ENCODE measurements at places on chromosomes 16 and 17.

GRCh38 chr17:49935526-49936210 is 33.3 kb upstream of the DLX4 start:
- no peak for DNase-seq

GRCh38 chr16:80680046-80680445 is 124.4 kb downstream of the CDYL2 start:
- DNase-seq = no peak

DNA sequence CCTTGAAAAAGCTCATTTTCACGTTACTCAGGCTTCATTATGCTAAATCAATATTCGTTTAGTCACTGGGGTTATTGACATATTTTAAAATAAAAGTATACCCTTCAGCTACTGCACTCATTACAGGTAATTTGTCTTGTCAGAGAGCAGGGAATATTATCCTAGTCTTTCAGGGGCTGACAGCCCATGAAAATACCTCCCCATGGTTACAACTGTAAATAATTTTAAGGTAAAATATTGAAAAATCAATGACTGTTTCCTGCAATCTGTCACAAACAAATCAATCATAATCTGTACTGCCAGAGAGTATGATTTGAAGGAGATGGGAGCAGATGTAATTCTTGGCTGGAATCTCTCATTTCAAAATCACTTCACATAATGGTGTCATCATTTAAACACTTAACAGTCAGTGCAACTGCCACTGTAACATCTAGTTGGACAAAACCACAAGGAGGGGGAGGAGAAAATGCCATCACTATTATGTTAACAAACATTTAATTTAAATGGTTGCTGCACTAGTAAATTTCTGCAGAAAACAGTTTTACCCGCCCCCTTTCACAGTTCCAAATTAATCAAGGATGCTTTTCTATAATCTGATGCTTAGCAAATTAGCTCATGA is 9.3 kb upstream of the IRX5 start:
- DNase-seq = peak; percentile 46

DNA sequence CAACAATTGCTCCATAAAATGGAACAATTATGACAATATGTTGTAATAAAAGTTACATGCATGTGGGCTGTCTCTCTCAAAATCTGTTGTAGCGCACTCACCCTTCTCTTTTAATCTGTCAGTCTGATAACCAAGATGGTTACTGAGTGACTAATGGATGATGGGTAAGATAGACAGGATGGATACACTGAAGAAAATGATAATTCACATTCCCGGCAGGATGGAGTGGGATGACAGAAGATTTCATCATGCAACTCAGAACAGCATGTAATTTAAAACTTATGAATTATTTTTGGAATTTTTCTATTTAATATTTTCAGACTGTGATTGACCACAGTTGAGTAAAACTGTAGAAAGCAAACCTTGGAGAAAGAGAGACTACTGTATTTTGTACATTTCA is 30.5 kb downstream of the CDH13 start:
- DNase-seq = peak; percentile 68

GRCh38 chr16:7316281-7316888 is 16.3 kb upstream of the RBFOX1 start:
- DNase-seq = no peak

DNA sequence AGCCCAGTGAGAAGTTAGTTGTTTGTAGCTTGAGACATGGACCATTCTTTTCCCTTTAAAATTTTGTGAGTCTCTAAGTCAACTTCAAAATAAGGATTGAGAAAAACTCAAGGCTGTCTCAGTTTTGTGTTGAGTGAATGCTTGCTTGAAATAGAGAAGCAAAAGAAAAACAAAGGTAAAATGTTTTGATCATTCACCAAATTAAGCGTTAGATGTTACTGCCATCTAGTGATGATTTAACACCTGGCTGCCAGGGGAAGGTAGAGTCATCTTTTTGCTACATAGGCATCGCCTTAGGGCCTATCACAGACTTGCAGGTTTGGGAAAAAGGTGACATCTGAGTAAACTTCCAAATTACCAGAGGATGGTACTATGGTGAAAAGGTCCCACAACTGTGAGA is 74.4 kb downstream of the PCTP start:
- no peak for DNase-seq

- no peak for DNase-seq
Observed at GRCh38 chr16:88628512-88628974, 9.8 kb upstream of the IL17C start.

- DNase-seq = no peak
Observed at GRCh38 chr17:80491478-80492342, 15.3 kb upstream of the NPTX1 start.

DNA sequence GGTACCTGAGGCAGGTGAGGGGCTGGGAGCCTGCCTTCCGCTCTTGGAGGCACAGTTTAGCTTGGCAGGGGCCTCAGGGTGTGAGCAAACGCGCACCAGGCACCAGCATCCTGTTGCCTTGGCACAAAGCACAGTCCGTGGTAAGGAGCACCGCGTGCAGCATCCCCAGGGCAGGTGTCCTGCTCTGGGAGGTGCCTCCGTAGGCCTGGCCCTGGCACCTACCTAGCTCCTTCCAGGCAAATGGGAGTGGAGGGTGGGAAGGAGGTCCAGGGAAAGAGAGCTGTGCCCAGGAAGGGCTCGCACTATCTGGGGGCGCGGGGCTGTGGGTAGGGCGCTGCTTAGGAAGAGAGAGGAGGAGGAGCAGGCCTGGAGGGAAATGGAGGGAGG is 3.1 kb upstream of the GSE1 start:
- DNase-seq = no peak

GRCh38 chr17:46950342-46950996 is 27.5 kb downstream of the GOSR2 start:
- DNase-seq = no peak

DNA sequence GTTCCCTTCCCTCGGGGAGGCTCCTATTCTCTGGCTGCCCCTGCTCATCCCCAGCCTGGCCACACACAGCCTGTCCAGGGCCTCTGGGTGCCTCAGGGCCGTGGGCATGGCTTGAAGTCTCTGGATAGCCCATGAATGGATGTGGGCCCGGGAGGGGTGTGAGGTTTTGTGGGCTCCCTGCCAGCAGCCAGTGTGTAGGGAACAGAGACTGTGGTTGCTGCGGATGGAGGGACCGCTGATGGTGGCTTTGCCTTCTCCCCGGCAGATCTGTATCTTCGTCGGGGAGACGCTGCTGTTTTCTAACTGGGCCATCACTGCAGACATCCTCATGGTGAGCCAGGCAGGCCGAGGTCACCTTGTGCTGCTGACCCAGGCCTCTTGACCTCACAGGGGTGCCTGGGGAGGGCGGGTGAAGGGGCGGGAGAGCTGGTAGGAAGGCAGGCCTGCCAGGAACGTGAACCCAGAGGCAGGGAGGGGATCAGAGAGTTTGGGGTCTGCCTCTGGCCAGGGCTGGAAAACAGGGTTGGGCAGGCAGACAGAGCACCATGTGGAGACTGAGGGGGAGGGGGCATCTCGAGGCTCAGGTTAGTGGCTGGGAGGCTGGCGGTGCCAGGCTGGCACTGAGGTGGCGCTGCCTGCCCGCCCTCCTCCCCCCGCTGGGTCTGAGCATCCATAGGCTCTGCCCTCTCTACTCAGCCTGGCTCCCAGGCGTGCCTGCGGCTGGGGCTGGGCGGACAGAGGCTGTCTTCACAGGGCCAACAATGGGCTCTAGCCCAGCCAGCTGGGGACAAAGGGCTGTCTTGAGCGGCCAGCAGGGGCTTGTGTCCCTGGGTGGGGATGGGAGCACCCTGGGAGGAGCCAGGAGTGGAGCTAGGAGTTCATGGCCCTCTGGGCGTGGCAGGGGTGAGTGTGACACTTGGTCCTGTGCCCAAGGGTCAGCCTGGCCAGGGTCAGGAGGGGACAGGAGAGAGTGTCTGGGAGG is 21.4 kb downstream of the MYBBP1A start:
- DNase-seq = no peak

DNA sequence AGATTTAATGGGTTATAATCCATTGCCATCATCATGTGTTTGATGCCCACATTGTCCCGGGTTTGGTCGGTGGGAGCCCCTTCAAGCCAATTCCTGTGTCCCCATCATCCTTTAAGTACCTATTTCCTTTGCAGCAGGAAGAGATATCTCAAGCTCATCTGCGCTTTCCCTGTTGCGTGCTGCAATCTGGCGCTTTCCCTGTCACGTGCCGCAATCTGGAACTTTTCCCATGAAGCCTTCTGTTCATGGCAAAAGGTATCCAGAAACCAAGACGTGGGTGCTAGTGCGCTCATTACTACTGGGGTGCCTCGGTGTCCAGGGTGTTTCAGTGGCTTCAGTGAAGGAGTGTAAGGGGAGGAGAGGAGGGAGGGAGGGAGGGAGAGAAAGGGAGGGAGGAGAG is 174.6 kb upstream of the ZNF469 start:
- no peak for DNase-seq

GRCh38 chr17:81328489-81328888 is 33.4 kb upstream of the SLC38A10 start:
- no peak for DNase-seq

DNA sequence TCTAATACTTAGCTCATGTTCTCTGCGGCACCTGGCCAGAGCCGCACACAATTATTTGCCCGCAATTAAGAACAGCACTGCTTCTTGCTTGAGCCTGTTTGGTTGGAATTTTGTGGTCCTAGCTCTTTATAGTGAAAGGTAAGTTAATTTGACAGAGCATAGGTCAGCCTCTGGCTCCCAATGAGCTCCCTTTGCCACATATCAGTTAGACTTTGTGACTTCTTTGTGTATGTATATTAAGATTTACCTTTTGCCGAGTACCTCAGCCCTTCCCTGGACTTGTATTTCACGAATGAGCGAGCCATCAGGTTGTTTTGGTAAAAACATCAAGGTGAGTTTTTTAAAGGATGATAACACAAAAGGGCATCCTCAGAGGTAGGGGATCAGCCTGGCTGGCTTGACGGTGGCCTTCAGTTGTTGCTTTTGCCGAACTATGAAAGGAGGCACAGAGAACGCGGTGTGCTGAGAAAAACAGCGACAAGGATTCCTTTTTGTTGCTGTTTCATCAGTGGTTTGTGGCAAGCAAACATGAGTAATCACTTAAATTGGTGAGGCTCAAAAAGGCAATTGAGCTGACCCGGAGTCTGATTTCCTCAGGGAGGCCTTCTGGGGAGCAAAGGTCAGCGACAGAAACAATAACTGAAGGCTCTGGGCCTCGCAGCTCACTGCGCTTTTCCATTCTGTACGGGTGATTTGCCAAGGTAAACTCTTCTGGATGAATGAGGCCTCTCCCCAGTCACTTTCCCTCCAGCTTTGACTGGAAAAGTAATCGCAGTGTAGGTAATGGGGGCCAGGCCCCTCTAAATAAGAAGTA is 163.6 kb downstream of the HS3ST3A1 start:
- DNase-seq = no peak

DNA sequence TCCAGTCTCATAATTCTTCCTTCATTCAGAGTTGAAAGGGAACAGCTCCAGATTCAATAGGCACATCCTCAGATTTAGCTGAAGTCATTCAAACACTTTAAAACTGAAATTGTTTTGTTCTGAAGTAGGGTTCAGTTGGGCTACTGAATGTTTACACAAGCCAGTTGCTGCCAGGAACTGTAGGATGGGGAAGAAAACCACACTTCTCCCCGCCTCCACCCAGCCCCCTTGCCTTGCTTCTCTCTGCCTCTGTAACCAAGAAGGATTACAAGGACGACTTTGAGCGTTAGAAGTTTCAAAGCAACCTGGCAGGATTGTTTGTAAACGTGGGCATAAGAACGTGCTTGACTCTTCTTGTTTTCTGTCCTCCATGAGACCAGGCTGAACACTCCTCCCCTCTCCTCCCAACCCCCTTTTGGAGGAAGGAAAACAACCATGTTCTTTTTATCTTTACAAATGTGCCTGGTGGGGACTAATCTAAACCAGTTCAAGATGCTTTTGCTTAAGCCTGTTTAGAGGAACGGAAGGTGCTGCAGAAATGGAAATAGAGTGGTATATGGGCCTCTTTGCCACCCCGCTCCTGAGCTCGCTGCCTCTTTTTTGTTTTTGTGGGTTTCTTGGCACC is 287.9 kb downstream of the FTO start:
- DNase-seq = no peak

GRCh38 chr16:53040788-53041187 is 11.9 kb downstream of the CHD9NB start:
- no peak for DNase-seq

- no peak for DNase-seq
Observed at GRCh38 chr16:5078626-5079025, 7.0 kb downstream of the ALG1 start.

GRCh38 chr17:20961586-20961985 is 81.2 kb downstream of the USP22 start:
- DNase-seq = no peak

DNA sequence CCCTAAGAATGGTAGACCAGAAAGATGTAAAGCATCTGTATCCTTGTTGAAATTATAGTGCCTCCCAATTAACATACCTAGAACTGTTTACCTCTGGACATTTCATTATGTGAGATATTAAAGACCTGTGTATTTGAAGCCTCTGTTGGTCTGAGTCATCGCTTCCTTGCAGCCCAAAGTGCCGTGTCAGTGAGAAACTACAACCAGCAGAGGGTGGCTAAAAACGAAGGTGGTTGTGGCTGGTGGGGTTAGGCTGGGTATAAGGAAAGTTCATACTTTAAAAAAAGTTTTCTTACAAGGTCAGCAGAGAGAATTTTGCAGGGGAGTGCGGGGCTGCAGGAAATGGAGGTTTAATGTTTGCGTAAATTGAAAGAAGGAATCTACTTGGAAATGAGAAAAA is 290.7 kb downstream of the TMEM114 start:
- DNase-seq = no peak

DNA sequence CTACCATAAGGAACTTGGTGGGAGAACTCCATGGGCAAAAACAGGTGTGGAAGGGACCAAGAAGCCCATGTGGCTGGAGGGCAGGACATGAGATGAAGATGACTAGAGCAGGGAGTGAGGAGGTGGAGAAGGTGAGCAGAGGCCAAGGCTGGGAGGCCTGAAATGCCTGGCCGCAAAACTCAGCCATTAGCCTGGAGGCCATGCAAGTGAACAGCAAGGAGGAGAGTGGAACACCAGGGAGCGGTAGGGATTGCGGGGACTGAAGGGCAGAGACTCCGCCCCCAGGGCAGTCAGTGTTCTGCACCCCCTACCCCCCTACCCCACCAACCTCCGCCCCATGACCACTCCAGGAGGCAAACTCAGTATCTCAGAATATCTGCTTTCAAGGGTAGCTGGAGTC is 17.0 kb downstream of the BCL7C start:
- DNase-seq = no peak

DNA sequence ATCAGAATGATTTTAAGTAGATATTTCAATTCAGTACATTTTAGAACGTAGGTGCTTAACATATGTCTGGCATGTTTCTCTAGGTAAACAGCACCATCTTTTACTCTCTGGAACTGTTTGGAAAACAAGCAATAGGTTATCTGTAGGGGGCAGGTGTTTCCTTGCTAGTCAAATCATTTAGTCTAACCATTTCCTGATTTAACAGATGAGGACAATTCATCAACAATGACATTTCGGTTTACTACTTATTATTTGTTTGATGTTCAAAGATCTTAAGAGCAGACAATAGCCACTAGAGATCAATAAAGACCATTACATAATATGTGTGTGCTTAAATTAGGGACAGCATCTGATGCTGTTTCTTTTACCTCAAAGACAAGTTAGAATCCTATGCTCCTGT is 173.1 kb downstream of the CEP112 start:
- DNase-seq = no peak

All from GM03348 (cell line).